ENCODE measurements at places on chromosomes 3 and 15.

DNA sequence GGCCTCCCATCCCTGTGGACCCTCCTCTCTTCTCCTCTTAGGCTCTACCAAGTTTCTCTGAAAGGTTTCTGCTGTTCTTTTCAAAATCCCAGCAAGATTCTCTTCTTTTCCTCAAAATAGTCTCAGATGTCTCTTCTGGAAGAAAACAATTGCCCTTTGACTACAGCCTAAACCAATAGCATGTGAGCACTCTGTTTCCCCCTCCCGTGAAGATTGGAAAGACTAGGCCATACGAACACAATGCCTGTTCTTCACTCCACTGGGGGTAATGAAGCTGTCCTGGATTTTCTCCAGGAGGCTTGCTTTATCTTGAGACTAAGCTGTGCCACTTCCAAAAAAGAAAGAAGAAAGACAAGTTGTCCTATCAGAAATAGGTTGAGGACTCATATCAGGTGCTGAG lies 178.7 kb upstream of the MCTP2 start:
- DNase-seq: no peak

- no peak for DNase-seq
Observed at GRCh38 chr3:38284756-38285150, 2.7 kb downstream of the SLC22A14 start.

- DNase-seq: no peak
Observed at GRCh38 chr15:100199711-100200286, 142.0 kb downstream of the ADAMTS17 start.

DNA sequence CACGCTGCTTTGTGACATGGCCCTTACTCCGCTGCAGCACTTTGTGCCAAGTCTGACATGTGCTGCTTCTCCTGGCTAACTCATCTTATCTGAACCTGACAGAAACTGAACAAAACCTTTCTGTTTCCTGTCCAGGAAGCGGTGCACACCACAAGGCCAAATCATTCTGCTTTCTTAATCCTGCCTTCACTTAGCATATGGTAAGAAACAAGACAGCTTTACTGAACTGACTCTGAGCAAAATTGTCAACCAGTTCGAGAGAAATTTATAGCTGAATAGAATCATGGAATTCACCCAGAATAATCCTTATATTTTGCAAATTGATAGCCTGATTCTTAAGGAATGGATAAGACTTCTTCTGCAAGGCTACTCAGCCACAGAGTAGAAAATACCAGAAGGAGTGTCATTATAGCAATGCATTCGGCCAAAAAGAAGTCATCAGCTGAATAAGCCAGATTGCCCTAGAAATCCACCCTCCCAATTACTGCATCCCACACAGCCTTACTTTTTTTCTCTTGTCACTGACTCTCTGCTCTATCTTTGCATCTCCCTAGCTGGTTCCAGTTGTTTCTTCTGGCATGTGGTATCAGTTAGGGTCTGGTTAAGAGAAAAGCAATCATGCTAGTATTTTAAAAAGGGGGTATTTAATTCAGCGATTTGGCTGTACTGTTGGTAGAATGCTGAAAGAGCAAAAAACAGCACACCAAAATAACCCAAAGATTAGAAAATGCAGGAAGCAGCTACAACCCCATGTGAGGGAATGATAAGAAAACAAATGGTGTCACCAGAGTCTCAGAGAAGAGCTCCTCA lies 41.6 kb upstream of the STRIT1 start:
- no peak for DNase-seq
